Effector memory CD8-positive, alpha-beta T cell (primary cell): ENCODE measurements at places on chromosomes 11 and 22.

GRCh38 chr11:17736579-17736893 lies 2.0 kb downstream of the KCNC1 start:
- DNase-seq = no peak

GRCh38 chr11:59053387-59053786 lies 32.7 kb upstream of the GLYATL1B start:
- peak; percentile 78 for DNase-seq

DNA sequence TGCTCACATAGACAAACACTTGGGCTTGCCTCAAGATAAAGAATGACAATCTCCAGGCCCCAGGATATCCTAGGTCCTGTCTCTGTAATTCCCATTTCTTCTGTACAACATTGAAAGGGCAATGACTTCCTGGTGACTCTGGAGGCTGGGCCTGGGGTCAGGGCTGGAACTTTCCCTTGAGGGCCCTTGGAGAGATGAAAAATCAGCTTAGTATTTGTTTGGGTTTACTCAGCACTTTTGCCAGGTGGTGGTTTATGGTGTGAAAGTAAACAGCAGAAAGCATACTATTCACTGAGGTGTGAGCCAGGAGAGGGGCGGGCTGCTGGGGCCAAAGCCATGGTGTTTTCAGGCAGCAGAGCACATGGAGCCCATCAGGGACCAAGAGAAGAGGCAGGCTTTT lies 214.7 kb upstream of the NARS2 start:
- no peak for DNase-seq

DNA sequence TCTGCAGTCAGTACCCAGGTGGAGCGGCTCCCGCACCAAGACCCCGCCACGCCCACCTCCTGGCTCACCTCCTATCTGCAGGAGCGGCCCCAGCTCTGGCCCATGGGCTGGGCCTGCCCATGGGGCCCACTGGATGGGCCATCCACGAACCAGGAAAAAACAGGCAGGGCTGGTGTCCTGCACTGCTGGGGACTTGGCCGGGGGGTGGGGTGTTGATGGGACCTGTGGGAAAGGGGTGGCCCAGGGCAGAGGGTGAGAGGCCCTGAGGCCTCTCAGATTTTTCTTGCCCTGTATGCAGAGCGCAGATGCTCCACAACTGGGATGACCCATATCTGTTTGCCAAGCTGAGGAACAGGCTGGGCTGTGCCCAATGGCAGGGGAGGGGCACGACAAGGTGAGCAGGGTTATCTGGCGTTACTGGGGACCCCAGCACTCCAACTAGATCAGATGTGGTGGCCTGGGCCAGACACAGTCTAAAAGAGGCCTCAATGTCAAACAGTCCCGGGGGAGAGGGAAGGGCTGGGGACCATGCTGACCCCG lies 2.7 kb upstream of the PIM3 start:
- no peak for DNase-seq

GRCh38 chr11:47392546-47393162 lies 14.3 kb upstream of the SPI1 start:
- no peak for DNase-seq

- no peak for DNase-seq
Observed at GRCh38 chr11:9561279-9561982, 12.0 kb upstream of the WEE1 start.

GRCh38 chr11:128482512-128483191 lies 104.7 kb downstream of the ETS1 start:
- peak; percentile 61 for DNase-seq

GRCh38 chr11:116821050-116821918 lies 1.8 kb downstream of the APOA4 start:
- DNase-seq = no peak

DNA sequence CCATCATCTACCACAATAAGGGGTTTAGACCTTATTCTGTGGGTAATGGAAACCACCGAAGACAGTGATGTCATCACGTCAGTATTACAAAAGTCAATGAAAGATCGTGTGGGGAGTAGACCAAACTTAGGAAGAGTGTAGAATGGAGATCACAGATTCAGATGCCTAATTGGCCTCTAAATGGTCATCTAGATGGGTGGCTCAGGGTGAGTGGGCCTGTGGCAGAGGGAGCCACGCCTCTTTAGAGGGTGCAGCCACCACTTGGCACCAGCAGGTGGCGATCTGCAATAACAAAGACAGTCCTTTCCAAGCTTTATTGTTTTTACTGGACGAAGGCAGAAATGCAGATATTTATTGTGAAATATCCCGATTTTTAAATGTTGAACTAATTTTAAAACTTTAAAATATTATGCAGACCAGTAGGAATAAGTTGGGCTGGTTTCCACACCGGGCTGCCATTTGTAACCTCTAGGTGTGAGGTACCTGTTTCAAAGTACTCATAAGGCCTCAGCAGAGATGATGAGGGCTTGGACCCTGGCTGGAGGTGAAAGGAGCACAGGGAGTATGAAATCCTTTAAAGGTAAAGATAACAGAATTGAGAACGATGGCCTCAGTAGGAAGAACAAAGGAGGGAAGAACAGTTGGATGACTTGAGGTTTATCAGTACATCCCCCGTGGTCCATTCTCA lies 222.0 kb downstream of the DBX1 start:
- DNase-seq = peak; percentile 12

GRCh38 chr11:120079750-120080610 lies 57.9 kb downstream of the TRIM29 start:
- DNase-seq = no peak
